ENCODE measurements at places on chromosomes 5 and 9.

- no peak for DNase-seq
Measured at GRCh38 chr9:18487611-18488010, 13.7 kb downstream of the ADAMTSL1 start.

DNA sequence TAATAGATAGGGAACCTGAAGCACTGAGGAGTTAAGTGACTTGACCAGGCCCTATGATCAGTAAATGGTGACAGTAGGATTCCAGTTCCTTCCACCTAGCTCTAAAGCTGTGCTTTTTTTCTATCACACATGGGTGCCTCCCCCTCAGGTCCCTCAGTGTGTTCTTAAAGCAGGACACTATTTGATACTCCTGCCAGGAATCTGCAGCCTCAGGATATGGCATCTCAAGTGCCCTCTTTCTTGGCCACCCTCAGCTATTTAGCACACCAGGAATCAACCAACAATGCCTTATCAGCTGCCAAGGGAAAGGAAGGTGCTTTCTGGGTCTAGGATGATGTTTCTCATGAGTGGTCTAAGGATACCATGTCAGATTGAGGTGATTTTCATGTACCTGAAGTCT lies 49.1 kb downstream of the MACROH2A1 start:
- no peak for DNase-seq

DNA sequence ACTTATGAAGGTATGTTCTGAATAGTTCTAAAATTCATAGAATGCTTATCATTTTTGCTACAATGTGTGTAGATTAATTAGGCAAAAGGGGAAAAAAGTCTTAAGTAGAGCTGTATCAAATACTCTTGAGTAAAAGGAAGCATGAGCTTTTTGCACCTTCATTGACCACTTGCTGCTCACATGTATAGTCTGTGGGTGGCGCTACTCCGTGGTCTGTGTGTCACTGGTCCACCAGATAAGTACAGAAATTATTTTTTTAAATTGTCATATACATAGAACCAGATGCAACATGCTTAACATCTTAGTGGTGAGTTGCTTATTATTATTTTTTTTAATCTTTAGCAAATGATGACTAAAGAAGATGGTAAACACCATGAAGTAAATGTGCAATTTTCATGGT lies 130.2 kb downstream of the MAN2A1 start:
- DNase-seq: no peak

DNA sequence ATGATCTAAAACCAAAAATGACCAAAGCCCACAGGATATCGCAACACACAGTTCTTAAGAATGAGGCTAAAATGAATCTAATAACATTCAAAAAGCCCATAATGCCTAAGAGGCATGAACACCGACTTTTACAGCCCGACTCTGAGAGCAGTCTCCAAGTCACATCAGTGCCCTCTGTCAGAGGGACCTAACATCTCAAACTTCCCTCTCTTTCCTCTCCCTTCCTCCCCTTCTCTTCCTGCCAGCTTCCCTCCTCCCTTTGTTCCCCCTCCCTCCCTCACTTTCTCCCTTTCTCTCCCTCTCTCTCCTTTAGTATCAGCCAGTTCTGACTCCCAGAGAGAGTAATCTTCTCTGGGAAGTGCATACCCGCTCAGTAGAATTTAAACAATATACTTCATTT lies 154.4 kb downstream of the GLIS3 start:
- no peak for DNase-seq

GRCh38 chr5:78747055-78747454 lies 98.5 kb upstream of the LHFPL2 start:
- no peak for DNase-seq

DNA sequence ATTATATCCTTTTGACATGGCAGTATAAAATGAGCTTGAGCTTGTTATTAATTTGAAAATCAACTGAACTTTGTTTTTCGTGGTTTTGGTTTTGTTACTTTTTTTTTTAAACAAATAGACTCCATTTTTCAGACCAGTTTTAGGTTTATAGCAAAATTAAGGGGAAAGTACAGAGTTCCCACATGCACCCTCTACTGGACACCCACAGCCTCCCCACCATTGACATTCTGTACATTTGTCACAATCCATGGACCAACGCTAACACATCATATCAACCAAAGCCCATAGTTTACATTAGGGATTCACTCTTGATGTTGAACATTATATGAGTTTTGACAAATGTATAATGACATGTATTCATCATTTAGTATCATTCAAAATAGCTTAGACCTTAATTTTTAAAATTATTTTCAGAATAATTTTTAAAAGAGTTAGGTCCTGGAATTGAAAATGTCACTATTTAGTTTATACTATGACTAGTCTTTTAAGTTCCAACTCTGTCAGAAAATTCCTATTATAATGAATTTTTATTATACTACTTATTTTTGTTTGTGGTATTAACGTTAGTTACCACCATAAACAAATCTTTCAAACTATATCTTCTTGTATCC lies 35.3 kb upstream of the JMY start:
- DNase-seq: peak; percentile 18

- DNase-seq: peak; percentile 37
Measured at GRCh38 chr5:146825033-146825432, 53.5 kb downstream of the PPP2R2B start.

- DNase-seq: no peak
Measured at GRCh38 chr5:89444088-89444487, 561.1 kb upstream of the MEF2C start.

Measured in EL (cell line).